ENCODE measurements at places on chromosomes 13 and 19.

GRCh38 chr19:18677156-18677555 is 6.3 kb upstream of the CRTC1 start:
- DNase-seq: no peak

DNA sequence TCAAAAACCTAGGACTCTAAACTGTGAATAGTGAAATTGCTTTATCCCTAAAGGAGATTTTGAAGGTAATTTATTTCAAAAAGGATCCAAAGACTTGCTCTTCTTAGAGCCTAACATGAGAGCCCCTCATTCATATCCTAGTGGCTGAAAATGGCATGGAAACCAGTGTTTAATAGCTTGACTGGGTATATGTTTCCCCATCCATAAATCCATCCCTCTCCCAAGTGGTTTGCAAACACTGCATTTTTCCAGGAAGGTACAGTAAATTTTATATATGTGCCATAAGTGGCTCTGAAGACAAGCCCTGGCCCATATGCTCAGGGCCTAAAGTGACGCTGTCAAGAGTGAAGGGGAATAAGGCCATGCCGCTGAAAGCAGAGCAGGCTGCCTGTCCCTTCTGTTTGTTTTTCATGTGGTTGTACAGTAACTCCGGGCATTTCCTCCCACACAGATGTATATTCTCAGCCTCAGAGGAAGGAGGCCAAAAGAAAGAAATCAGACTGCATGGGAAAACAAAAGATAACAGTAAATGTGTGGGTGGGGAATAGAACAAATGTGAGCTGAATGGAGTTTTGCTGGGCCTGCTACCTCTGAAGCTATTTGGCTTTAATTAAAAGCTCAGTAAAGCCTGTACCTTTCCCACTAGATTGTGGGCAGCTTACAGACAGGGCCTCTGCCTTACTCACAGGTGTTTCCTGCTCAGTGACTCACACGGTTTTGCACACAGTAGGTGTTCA is 181.9 kb downstream of the PCDH9 start:
- no peak for DNase-seq

GRCh38 chr13:50945669-50946068 is 36.1 kb downstream of the RNASEH2B start:
- no peak for DNase-seq

- DNase-seq: no peak
Measured at GRCh38 chr19:31675193-31675913, 326.1 kb upstream of the TSHZ3 start.

GRCh38 chr19:7778081-7778480 is 15.0 kb downstream of the CLEC4M start:
- no peak for DNase-seq

GRCh38 chr13:96415831-96416385 is 326.0 kb downstream of the HS6ST3 start:
- DNase-seq: no peak

DNA sequence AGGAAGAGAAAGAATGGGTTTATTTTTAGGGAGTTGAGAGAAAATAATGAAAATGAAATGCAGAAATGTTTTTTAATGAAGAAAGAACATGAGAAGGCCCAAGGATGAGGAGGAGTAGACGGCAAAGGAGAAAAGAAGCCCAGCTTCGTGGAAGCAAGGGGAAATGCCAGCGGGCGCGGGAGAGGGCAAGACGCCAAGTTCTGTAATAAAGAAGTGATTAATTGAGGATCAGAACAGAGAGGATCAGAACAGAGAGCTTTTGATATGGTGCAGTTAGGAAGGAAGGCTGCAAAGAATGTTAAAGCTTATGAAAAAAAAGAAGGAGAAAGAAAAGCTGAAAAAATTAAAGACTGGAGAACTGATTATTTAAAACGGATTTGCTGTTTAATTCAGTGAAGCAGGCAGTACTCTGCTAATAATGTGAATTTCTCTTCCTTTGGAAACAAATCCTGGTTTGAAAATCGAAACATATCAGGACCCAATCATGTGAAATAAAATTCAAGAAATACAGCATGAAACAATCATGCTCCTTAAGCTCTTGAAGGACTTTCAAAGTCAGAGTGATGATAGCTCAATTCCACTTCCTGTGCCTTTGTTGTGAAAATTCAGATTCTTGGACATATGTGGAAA is 99.3 kb upstream of the SOX1 start:
- DNase-seq: no peak

DNA sequence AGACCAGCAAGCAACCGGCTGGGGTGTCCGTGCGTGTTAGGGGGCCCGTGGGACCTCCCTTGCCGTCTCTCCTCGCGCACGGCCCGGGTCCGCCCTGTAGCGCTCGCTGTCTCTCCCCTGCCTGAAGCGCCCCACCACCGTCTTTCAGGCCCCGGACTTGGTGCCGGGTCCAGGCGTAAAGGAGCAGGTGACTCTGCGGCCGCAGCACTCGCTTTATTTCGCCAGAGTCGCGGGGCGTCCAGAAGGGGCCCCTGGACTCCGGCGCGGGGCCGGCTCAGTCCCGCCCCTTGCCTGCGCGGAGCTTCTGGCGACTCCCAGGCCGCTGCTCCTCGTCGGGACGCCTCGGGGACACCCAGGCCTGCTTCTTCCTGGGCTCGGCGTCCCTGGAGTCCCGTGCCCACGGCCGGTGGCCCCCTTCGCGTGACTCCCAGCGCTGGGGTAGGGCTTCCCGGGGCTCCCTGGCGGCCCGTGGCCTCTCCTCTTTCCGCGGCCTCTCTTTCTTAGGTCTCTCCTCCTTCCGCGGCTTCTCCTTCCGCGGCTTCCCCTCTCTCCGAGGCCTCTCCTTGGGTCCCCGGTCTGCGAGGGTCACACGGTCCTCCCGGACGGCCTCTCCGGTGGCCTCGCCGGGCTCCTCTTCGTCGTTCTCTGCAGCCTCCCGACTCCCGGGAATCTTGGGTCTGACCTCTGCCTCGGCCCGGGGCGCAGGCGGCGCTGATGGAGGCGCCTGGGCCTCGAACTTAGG is 3.1 kb downstream of the AMH start:
- no peak for DNase-seq

- no peak for DNase-seq
Measured at GRCh38 chr19:7582446-7582845, 13.2 kb upstream of the CAMSAP3 start.

GRCh38 chr13:31442571-31442970 is 242.8 kb downstream of the B3GLCT start:
- no peak for DNase-seq

- no peak for DNase-seq
Measured at GRCh38 chr19:39768786-39769185, 9.9 kb upstream of the LEUTX start.

DNA sequence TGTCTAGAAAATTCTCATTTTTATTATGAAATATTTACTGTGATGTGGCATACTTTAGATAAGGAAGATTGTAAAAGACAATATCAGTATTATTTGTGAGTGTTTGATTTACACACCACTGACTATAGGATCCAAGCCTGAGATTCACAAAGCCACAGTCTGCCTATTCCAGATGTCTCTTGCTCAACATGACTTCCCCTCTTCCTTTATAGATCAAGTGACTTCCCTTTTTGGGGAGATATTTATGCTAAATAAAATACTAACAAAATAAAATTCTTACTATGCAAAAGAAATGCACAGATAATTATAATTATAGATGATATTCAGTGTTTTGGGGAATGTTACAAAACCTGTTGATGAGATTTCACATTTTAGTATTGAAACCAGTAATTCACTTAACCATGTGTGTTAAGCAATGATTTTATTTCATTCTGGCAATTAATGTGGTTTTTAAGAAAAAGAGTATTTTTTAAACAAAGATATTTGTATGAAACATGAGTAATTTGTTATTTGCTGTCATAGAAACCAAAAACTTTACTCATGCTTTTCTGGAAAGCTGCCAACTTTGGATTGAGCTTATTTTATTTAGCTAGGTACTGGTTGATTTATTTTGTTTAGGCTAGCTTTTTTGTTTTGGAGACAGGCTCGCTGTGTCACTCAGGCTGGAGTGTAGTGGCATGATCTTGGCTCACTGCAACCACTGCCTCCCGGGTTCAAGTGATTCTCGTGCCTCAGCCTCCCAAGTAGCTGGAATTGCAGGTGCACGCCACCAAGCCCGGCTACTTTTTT is 13.7 kb upstream of the GPR183 start:
- DNase-seq: no peak

DNA sequence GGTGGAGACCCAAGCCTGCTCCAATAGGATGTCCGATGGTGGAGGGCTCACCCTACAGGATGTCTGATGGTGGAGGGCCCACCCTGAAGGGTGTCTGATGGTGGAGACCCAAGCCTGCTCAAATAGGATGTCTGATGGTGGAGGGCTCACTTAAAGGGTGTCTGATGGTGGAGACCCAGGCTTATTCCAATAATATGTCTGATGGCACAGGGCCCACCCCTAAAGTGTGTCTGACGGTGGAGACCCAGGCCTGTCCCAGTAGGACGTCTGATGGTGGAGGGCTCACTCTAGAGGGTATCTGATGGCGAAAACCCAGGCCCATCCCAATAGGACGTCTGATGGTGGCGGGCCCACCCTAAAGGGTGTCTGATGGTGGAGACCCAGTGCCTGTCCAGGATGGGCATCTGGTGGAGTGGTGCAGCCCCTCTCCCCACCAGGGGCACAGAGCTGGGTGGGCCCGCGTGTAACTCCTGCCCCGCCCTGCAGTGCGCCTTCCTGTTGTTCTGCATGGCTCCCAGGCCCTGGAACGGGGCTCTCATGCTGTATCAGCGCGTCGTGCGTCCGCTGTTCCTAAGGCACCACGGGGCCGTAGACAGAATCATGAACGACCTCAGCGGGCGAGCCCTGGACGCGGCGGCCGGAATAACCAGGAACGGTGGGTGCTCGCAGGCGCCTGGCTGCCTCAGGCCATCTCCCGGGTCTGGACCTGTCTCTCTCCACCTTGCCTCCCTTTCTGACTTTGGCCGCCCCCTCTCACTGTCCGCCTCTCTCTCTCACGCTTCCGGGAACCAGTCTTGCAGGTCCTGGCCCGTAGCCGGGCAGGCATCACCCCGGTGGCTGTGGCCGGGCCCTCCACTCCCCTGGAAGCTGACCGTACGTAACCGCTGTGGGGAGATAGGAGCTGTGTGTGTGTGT is 5.1 kb downstream of the REEP6 start:
- no peak for DNase-seq

DNA sequence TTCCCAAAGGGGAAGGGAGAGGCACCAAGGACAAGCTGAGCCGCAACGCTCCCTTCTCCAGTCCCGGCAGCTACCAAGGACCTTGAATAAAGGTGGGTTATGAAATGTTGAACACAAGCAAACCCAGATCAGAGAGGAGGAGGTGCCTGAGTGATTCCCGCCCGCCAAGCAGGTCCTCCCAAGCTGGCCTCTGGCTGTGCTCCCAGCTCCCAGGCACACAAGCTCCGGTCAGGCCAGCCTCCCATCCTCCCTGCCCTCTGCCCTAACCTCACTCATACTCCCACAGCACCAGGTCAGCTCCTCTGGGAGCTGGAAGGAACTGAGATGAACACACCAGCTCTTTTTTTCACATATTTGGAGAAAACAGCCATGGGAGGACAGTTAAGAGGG is 3.7 kb downstream of the NAPA start:
- DNase-seq: no peak

DNA sequence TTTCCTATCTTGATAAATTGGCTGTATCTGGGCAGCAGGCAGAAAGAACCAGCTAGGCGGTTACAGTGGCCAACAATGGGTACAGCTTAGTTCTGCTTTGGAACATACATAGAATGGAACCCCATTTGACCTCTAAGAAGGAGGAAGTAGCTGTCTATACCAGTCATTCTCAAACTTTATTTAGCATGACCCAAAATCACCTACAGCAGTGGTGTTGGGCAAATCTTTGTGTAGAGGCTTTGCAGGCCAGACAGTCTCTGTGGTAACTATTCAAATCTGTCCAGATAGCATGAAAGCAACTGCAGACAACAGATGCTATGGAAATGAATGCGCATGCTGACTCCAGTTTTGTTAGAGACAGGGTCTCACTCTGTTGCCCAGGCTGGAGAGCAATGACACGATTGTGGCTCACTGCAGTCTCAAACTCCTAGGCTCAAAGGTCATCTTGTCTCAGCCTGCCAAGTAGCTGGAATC is 12.0 kb upstream of the KCNC3 start:
- DNase-seq: no peak

- DNase-seq: no peak
Measured at GRCh38 chr13:51437550-51438127, 15.2 kb downstream of the INTS6 start.

- no peak for DNase-seq
Measured at GRCh38 chr19:12695997-12696365, 450 bp downstream of the FBXW9 start.

DNA sequence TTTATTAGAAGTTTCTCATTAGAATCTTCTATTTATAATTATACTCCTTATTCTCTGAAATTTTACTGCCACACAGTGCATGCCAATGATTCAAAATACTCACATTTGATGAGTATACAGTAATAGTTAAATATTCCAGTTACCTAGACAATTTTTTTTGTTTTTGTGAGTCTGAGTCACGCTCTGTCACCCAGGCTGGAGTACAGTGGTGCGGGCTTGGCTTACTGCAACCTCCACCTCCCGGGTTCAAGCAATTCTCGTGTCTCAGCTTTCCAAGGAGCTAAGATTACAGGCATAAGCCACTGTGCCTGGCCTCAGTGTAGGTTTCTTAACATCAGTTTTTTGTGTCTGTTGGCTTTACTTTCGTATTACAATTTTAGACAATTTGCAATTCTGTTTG is 87.1 kb downstream of the ZNF486 start:
- DNase-seq: no peak

GRCh38 chr19:29325241-29325975 is 112.5 kb upstream of the UQCRFS1 start:
- no peak for DNase-seq

- no peak for DNase-seq
Measured at GRCh38 chr19:48290401-48290770, 20.5 kb downstream of the ZNF114 start.

DNA sequence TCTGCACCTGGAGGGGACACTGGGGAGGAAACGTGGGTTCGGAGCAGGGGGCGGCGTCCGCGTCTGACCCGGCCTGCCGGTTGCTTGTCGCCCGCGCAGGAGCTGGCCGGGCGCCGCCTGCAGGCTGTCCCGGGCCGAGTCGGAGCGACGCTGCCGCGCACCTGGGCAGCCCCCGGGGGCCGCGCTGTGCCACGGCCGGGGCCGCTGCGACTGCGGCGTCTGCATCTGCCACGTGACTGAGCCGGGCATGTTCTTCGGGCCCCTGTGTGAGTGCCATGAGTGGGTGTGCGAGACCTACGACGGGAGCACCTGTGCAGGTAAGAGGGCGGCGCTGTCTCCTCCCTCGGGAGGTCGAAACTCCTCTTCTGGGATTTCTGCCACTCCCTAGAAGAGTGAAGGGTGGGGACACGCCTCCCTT is 1.3 kb downstream of the ITGBL1 start:
- no peak for DNase-seq
